ENCODE measurements at places on chromosomes 3 and 15. TPM values are rescaled to one million over a fixed set of nuclear protein-coding genes. Genes with fewer than 3 reads are reported as not detected.
A peak's percentile ranks its signal among the peaks of the same experiment; 100 is the strongest.

GRCh38 chr3:13373975-13374586, 46.0 kb downstream of the NUP210 start:
- no peak for DNase-seq

DOCK3 gene
- polyA plus RNA-seq, result 2.1 TPM

DNA sequence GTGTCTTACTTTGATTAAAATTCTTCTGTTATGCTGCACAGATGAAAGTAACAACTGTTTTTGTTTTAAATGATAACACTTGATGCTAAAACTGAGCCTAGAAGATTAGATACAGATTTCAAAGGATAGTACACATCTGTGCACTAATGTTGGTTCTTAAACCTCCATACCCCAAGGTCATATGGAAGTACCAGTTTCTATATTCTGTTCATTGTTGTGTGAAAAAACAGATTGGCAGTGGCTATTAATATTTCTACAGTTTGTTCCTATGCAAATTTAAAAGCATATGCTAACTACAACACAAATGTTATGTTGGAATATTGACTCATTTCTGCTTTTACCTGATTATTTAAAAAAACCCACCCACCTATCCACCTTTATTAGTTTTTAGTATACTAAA, 32.0 kb upstream of the GBE1 start:
- DNase-seq, result no peak

DNA sequence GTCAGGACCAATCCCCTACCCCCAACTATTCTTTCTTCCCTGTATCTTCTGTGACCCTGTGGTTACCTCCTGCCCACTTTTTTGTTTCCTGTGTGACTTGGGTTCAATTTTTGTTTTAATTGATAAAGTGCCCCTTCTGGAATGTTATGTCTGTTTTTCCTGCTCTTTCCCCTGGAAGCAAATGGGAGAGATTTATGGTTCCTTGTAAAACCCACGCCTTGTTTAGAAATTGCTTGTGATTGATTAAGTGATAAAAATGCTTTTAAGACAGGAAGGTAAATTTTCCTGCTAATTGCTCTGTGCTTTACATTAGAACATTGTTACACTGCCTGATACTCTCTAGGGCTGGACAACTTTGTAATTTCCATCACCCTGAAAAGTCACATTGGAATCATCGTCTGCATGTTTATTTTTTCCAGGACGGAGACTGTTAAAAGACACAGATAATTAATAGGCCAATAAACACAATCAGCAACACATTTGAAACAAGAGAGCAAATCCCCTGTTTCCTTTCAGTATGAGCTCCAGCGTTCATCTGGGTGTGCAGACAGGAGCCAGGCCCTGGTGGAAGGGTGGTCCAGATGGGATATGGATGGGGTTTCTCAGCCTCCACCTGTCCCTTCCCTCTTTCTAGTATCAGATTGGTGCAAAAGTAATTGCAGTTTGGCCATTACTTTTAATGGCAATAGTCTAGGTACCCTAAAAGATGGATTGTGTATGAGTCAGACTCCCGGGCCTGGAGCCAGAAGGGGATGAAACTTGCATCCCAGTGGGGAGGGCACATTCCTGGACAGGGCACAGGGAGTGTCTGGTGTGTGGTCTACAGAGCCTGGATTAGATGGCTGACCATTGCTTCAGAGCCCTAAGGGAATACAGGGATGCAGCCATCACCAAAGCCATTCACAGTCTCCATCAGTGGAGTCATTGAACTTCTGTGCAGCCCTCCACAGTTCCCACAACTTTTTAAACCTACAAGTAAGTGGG, 58.1 kb upstream of the AGBL1 start:
- DNase-seq, result no peak

- DNase-seq, result no peak
Measured at GRCh38 chr3:43076857-43077256, 29.0 kb downstream of the POMGNT2 start.

DNA sequence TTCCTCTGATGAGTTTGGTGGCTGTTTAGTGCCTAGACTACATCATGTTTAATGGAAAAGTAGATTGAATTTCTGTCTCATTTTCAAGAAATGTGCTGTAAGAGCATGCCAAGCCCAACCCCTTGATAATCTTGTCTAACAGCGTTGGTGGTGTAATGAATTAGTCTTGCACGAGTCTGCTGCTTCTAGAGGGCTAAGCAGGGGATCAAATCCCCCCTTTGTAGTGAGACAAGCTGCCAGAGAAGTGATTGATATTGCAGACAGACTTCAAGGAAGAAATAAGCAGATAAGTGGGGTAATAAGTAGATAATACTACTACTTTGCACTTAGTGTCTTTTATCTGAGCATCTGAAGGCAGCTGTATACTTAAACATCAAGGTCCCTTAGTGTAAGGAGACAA, 141.4 kb downstream of the TP63 start:
- no peak for DNase-seq

DNA sequence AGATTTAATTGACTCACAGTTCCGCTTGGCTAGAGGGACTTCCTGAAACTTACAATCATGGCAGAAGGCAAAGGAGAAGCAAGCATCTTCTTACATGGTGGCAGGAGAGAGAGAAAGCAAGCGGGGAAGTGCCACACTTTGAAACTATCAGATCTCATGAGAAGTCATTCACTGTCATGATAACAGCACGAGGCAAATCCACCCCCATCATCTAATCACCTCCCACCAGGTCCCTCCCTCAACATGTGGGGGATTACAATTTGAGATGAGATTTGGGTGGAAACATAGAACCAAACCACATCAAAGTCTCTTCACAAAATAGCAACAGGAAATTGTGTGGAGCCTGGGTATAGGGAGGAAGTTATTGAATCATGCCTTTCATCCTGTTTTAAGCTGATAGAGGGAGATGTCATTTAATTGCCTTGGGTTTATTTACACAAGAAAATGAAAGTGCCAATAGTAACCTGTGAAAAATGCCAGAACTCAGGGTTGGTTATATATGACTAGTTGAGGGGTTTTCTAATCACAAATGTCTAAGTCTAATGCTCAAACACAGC, 624.8 kb upstream of the LMCD1 start:
- DNase-seq, result no peak

NEK10 gene
- 2.3 TPM for polyA plus RNA-seq

DNA sequence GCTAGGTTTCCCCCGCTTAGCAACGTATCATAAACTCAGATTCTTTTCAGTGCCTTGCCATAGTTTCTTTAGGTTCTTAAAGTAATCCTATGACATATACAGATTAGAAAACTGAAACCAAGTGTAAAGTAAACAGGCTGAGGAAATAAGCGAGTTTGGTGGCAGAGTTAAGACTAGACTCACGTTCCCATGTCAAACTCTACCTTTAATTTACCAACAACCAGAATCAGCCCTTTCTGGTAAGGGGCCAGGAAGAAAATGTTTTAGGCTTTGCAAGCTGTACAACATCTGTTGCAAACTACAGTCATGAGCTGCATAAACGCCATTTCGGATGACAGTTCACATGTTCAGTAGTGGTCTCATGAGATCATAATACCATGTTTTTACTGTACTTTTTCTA, 128.0 kb upstream of the PRICKLE2 start:
- no peak for DNase-seq

GRCh38 chr3:138426211-138426610, 8.2 kb upstream of the ESYT3 start:
- DNase-seq, result no peak

GPR62 gene
- 0.48 TPM for polyA plus RNA-seq

EOMES gene
- 0.10 TPM for polyA plus RNA-seq

GRCh38 chr15:43329217-43329959, 985 bp downstream of the LCMT2 start:
- DNase-seq, result peak; percentile 21

Data from left kidney (tissue), 8 donors.